LHCN-M2 (cell line): ENCODE measurements at places on chromosomes 13 and 19. TPM values are rescaled to one million over a fixed set of nuclear protein-coding genes. Genes with fewer than 3 reads are reported as not detected.

GRCh38 chr13:59478908-59479307 lies 684.8 kb downstream of the DIAPH3 start:
- no peak for DNase-seq

DNA sequence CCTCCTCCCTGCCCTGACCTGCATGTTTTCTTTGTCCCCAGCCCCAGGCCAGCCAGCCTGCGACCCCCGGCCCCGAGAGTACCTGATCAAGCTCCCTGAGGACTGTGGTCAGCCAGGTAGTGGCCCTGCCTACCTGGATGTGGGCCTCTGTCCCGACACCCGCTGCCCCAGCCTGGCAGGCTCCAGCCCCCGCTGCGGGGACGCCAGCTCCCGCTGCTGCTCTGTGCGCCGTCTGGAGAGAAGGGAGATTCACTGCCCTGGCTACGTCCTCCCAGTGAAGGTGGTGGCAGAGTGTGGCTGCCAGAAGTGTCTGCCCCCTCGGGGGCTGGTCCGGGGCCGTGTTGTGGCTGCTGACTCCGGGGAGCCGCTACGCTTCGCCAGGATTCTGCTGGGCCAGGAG lies 5.6 kb downstream of the CILP2 start:
- no peak for DNase-seq

Gene LRFN3
- total RNA-seq, result 6.5 and 8.3 TPM in 2 replicates

Gene KRTDAP
- not detected in 2 replicates for total RNA-seq

DNA sequence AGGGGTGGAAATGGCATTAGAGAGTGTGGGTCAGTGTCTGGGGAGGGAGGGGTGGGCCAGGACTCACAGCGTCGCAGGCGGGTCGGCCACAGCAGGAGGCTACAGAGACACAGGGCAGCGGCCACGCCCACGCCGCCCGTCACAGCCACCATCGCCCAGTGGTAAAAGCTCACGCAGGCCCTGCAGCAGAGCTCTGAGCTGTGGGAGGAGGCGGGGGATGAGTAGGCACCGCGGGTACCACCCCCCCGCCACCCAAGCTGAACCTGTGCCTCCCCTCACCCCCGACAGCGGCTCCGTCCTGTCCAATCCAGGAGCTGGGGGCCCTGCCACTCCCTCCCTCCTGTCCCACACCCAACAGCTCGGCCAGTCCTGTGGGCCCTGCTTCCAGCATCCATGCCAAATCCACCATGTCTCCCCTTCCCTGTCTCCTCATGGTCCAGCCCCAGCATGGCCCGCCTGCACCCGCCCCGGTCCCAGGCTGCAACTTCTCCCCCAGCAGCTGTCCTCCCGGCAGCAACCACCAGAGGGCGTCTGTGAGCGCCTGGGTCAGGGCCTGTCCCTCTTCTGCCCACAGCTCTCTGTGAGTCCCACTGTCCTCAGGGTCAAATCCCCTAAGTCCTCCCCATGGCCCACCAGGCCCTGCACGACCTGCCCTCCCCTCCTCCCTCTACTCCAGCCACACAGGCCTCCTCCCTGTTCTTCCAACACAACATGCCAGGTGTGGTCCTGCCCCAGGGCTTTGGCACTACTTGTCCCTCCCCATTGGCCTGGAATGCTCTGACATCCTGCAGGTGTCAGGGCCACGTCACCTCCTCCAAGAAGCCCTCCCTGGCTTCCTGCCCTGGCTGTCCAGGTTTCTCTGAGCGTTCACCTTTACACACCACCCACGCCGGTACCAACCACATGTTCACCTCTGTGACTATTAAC lies 6.0 kb downstream of the TEKTIP1 start:
- peak; percentile 49 for DNase-seq

Gene VSIG10L
- total RNA-seq, result 0.77 and 1.2 TPM in 2 replicates

Gene TMEM190
- total RNA-seq, result not detected in 2 replicates

DNA sequence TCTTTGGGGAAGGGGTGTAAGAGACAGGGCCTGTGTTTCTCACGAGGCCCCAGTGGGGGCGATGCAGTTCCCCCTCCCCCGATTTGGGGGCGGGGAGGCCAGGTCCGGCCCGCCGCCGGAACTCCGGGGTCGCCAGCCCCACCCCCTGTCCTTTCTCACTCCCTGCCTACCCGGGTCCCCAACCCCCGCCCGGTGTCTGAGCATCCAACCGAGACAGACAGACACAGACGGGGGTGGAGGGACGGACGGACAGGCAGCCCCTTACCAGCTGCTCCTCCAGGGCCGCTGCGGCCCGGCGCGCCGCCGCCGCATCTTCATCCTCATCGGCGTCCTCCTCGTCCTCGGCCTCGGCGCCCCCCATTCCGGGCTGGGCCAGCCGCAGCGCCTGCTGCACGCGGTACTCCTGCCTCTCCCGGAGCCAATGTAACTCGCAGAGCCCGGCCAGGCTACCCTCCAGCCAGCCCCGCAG lies 397 bp downstream of the DACT3 start:
- DNase-seq, result no peak

- peak; percentile 89 for DNase-seq
These were observed 9.6 kb upstream of the NOTCH3 start for GRCh38 chr19:15210323-15210781.

Gene USPL1
- 13.9 and 17.3 TPM in 2 replicates for total RNA-seq

Gene SULT2A1
- total RNA-seq, result not detected in 2 replicates

DNA sequence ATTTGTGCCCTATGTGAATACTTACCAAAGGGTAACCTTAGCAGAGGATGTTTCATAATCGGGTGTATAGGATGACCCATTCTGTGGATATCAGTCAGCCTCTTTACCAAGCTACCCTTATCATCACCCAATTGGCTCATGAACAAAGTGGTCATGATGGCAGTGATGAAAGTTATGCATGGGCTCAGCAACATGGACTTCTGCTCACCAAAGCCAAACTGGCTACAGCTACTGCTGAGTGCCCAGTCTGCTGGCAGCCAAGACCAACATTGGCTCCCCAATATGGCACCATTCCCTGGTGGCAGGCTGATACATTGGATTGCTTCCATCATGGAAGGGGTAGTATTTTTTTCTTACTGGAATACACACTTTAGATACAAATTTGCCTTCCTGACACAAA lies 5.7 kb upstream of the ZNF461 start:
- DNase-seq, result no peak

DNA sequence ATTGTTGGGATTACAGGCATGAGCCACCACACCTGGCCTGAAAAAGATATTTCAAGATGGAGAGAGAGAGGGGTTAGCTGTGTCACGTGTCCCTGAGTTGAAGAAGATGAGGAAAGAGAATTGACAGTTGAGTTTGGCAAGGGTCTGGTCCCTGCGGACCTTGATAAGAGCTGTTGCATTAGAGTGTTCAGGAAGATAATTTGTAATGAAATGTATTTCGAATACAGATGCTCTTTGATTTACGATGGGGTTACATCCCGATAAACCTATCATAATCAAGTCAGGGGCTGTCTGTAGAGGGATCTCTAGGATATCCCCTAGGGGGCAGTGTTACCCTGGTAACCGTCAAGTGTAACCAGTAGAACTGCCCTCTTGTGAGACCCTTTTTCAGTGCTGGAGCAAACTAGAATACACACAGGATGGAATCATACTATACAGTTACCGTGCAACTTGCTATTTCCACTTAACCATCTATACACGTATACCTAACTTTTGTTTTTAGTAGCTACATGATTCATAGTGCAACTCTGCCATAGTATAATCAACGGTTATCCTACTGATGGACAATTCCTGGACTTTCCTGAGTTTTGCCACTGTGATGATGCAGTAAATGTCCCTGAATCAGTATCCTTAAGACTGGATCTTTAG lies 1.5 kb upstream of the ELOF1 start:
- peak; percentile 74 for DNase-seq

GRCh38 chr19:52566588-52566987 lies 3.5 kb upstream of the ZNF701 start:
- peak; percentile 67 for DNase-seq

GRCh38 chr19:41746593-41747227 lies 8.6 kb upstream of the CEACAM6 start:
- DNase-seq, result peak; percentile 24

Gene BICRA
- total RNA-seq, result 1.8 and 4.2 TPM in 2 replicates

- peak; percentile 50 for DNase-seq
These were observed 36.8 kb upstream of the SEMA6B start for GRCh38 chr19:4596033-4596904.

DNA sequence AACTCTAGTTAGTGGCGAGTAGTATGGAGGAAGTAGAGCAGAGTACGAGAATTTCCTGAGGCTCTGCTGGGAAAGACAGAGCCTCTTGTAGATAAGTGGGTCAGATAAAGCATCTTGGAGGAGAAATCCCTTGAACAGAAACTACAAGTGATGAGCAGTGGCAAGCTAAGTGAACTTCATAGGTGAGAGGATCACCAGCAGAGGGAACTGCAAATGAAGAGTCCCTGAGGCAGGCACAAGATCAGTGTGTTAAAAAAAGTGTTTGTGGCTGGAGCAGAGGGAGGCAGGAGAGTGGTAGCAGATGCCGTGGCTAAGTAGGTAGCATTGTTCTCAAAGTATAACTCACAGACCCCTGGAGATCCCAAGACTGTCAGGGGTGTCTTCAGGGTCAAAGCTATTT lies 437.6 kb downstream of the HS6ST3 start:
- DNase-seq, result no peak

- peak; percentile 83 for DNase-seq
These were observed 225.2 kb downstream of the FOXO1 start for GRCh38 chr13:40440990-40441820.

GRCh38 chr13:33544308-33544707 lies 258.8 kb upstream of the STARD13 start:
- no peak for DNase-seq

DNA sequence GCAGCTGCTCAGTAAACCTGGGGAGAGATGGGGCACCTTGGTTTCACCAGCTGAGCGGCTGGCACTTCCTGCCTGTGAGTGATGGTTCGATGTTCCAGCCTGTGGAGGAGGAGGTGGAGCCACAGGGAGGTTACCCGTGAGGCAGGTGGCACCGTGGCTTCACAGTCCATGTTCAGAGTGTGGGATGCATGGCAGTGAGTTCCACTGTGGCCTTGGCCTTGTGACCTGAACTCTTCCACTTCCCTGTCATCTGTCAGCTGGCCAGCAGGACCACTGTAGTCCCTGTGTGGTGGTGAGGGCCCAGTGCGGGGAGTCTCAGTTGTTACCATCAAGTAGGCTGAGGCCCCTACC lies 16.9 kb downstream of the SMARCA4 start:
- DNase-seq, result no peak

DNA sequence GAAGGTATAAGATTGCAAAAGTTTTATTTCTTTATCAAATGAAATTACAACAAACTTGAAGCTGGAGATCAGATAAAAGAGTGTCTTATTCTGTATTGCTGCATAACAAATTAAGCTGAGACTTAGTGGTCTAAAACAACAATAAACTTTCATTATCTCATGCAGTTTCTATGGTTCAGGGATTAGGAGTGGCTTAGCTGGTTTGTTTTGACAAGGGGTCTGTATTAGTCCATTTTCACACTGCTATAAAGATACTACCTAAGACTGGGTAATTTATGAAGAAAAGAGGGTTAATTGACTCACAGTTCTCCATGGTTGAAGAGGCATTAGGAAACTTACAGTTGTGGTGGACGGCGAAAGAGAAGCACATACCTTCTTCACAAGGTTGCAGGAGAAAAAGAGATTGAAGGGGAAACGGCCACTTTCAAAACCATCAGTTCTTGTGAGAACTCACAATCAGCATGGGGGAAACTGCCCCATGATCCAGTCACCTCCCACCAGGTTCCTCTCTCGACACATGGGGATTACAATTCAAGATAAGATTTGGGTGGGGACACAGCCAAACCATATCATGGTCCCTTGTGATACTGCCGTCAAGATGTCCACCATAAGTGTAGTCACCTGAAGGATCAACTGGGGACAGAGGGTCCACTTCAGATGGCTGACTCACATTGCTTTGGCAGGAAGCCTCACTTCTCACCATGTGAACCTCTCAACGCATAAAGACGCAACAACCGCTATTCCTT lies 97.8 kb downstream of the RNF17 start:
- no peak for DNase-seq

DNA sequence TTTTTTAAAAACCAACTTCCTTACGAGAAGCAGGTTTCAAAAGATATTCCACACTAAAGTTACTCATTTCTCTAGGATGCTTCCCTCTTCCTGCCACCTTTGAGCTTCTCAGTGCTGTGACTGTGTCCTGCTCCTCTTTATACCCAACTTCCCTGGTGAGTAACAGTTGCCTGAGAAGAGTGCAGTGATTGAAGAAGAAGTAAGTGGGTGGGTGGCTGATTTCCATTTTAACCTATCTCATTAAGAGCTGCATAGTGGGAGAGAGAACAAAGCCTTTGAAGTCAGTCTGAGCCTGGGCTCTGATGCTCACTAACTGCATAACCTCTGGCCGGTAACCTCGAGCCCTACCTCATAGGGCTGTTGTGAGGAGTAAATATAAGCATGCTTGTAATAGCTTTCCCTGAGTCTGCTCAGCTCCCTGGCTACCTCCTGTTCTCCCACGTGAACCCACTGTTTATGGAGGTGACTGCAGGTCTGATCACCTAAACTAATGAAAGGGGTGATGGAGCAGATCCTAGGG lies 977.3 kb downstream of the UQCRFS1 start:
- DNase-seq, result no peak

- DNase-seq, result no peak
These were observed 20.7 kb downstream of the TDRD3 start for GRCh38 chr13:60417734-60418133.

Gene ZNF575
- 1.5 TPM in 1 of 2 replicates, not detected in the other for total RNA-seq

DNA sequence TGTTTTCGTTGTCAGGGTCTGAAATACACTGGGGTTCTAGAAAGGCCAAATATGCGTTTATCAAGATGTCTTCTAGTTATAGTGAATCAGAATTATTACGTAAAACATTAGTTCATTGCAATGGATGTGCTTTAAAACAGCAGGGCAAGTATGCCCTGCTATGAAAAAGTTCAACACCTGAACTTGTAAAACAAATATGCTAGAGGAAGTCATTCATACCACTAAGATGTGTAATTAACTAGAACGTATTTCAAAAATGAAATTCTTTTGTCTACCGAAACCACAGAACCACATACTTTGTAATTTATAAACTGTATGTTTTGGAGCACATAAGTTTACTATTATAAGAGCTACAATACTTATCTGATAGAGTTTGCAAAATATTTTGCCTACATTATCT lies 266.2 kb downstream of the KCTD12 start:
- DNase-seq, result no peak

DNA sequence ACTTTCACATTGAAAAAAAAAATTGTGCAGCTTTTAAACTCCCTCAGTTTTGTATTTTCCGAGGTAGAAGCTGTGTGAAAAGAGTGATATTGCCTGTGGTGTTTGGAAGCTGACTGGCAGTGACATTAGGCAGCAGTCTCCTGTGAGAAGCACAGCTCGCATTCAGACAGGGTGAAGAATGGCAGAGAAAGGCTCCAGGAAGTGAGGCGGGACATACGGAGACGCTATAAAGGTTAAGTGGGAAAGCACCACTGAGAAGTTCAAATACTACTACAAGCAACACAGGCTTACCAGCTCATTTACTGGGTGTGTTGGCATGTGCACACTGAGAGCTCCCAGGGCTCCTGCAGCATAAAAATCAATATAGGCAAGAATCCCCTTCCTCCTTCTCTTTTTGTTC lies 88.4 kb downstream of the RXFP2 start:
- no peak for DNase-seq

- no peak for DNase-seq
These were observed 32.6 kb downstream of the RYR1 start for GRCh38 chr19:38466050-38466449.

GRCh38 chr13:48662226-48662625 lies 8.5 kb downstream of the CYSLTR2 start:
- DNase-seq, result no peak

Gene ZNF772
- 11.1 and 17.9 TPM in 2 replicates for total RNA-seq

- DNase-seq, result no peak
These were observed 2.4 kb downstream of the FOSB start for GRCh38 chr19:45469945-45470761.
